Activated T-helper 9 cell treated with anti-CD3 and anti-CD28 coated beads, Interleukin-2, amount 50 U/mL, for 16 hours (primary cell): ENCODE measurements at places on chromosomes 11 and 22.

- no peak for DNase-seq
These were observed 5.1 kb upstream of the APLP2 start for GRCh38 chr11:130064596-130064995.

DNA sequence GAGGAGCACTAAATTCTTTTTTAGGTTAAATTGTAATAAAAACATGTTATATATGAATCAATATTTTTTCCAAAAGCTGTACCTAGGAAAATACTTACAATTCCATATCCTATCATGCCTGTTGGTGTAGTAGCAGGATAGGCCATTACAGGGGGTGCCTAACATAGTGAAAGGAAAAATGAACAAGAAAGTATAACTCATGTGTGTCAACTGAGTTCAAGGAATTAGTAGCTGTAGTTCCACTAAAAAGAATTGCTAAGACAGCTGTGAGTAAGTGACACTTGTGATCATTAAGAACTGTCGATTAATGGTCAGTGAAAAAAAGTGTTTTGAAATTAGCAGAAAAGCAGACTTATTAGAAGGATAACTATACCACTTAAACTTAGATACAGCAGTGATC, 92.4 kb downstream of the PICALM start:
- DNase-seq, result no peak

- no peak for DNase-seq
These were observed 55.4 kb downstream of the CDON start for GRCh38 chr11:126007238-126007637.

GRCh38 chr11:71188886-71189767, 63.2 kb downstream of the SHANK2 start:
- no peak for DNase-seq

GRCh38 chr11:77085652-77086051, 17.0 kb upstream of the OMP start:
- no peak for DNase-seq

GRCh38 chr11:70796648-70797227, 398.4 kb downstream of the CTTN start:
- DNase-seq, result no peak

DNA sequence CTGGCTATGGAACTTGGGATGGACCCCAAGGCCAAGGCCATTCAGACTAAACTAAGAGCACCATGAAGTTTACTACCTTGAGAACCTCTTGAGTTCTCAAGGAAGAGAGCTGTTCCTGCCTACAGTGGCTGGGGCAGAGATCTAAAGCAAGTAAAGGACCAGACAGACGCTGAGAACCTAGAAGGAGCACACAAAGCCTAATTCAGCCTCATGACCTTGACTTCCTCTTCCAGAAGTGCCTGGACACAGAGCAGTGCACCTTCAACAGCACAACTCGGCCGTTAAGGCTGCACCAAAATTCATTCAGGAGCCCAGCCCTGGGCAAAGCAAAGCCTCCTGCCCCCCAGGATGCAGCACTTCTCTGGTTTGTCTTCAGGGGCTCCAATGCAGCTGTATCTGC, 82.9 kb upstream of the AKIP1 start:
- no peak for DNase-seq

GRCh38 chr11:78078218-78079167, 1.2 kb downstream of the NDUFC2 start:
- no peak for DNase-seq

DNA sequence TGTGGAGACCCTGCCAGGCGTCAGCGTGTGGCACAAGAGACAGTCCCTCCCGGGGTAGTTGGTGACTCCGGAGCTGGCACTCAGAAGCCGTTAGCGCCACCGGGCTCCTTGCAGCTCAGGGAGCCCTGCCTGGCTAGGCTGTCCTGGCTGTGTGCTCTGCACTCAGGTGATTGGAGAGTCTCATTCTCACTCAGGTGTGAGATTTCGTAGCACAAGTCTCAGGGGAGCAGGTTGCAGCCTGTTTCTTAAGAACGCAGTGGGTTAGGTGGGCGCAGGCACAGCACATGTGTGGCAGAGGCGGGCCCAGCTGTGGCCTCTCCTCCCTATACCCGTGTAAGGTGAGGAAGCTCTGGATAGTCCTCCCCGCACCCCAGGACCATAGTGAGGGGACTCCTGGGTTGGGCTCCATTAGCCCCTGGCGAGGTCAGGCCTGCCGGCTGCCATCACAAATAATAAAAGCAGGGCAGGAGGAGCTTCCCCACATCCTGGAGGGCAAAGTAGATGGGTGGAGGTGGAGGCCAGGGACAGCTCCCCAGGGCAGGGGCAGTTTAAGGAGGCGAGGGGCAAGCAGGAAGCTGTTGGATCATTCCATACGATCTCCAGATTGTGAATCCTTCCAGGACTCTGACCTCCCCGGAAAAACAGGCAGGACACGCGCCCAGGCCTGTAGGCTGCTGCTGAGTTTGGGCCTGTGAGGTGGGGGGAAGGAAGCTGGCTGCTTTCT, 39.4 kb downstream of the SBF1 start:
- no peak for DNase-seq

- DNase-seq, result no peak
These were observed 43.6 kb downstream of the TSPAN18 start for GRCh38 chr11:44770401-44770800.

GRCh38 chr22:39327995-39328754, 8.8 kb upstream of the RPL3 start:
- no peak for DNase-seq

- peak; percentile 21 for DNase-seq
These were observed 4.2 kb downstream of the MYRF start for GRCh38 chr11:61756452-61757212.

DNA sequence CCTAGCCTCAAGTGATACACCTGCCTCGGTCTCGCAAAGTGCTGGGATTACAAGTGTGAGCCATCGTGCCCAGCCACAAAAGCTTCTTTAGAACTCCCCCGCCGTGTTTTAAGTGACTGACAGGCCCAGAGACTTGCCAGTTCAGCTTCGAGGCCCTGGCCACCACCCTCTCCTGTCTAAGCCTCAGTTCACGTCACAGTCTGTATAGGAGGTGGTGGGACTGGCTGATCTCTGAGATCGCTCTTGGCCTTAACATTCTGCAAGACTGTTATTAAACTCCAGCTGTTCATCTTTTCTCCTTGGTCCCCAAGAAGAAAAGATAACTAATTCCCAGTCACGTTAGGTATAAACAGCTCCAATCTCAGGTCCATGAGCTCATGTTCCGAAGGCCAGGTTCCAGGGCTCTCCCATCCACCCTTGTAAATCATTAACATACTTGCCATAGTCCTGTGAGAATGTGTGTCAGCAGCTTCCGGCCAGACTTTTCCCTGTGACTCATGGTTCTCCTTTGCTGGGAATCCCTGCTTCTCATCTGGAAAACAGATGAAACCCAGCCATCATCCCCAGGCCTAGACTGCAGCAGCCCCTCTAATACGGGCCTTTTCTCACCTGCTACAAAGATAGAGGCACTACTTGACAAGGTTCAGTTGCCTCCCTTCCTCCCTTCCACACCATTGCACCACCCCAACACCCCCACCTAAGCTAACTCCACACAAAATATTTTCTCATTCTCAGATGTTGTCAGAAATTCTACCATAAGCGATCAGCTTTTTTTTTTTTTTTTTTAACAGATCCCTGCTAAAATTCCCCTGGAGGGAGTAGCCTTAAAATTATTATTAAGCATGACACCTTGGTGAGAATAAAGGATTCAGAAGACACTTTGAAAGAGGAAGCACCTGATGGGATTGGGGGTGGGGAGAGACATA, 5.6 kb upstream of the KIAA0930 start:
- DNase-seq, result no peak

DNA sequence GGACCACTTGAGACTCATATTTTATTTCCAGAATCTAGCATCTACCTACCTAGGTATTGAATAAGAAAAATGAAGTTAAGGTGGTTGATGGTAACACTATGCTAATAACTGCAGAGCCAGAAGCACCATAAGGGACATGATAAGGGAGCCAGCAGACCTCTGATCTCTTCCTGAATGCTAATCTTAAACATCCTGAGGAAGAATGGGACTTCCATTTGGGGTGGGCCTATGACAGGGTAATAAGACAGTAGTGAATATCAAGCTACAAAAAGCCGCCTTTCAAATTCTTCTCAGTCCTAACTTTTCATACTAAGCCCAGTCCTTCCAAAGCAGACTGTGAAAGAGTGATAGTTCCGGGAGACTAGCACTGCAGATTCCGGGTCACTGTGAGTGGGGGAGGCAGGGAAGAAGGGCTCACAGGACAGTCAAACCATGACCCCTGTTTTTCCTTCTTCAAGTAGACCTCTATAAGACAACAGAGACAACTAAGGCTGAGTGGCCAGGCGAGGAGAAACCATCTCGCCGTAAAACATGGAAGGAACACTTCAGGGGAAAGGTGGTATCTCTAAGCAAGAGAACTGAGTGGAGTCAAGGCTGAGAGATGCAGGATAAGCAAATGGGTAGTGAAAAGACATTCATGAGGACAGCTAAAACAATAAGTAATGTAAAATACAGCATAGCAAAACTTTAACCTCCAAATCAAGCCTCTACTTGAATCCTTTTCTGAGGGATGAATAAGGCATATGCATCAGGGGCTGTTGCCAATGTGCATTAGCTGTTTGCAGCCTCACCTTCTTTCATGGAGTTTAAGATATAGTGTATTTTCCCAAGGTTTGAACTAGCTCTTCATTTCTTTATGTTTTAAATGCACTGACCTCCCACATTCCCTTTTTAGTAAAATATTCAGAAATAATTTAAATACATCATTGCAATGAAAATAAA, 2.1 kb downstream of the HBB start:
- DNase-seq, result no peak

DNA sequence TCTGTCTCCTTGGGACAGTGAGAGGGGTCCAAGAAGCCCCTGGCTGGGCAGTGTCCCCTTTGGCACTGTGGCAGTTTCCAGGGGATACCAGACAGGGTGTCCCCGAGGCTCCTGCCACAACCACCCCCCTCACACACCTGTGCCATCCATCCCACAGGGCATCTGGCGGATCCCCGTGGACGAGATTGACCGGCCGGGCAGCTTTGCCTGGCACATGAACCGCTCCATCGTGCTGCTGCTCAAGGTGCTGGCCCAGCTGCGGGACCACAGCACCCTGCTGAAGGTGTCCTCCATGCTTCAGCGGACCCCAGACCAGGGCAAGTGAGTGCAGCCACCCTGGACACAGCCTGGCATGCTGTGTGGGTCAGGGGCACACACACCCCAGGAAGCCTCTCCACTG, 17.0 kb upstream of the SUSD2 start:
- no peak for DNase-seq

DNA sequence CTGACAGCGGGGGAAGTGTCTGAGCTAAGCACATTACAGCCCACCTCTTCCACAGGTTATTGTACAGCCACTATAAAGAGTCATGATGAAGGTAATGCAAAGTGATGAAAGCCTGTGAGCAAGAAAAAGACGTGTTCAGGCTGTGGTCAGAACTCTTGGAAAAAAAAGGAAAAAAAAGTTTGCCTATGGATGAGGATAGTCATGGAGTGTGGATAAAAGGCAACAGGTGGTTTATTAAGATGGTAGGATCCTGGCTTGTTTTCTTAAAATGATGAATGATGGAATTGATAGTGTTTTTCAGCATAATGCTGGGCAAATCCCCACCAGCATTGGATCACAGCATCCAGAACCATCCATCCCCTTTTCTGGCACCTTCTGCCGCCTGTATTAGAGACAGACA, 23.1 kb downstream of the UPB1 start:
- no peak for DNase-seq

- no peak for DNase-seq
These were observed 3.7 kb upstream of the MIEF1 start for GRCh38 chr22:39498368-39498767.

DNA sequence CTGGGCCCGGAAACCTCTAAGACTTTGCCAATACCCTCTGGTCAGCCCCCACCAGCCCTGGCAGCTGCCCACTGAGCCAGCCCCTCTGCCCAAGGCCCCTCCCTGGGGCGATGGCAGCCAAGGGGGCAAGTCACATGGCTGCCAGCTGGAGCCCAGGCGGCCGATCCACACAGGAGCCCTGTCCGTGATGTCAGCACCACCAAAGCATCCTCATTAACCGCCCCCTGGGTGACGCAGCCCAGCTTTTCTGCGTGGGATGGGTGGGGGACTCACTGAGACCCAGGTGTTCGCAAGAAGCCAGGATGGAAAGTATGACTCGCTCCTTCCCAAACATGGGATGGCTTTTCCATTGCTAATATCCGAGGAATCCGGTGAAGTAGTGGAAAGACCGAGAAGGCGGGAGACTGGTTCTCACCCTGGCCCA, 46.6 kb upstream of the WNT7B start:
- DNase-seq, result no peak

DNA sequence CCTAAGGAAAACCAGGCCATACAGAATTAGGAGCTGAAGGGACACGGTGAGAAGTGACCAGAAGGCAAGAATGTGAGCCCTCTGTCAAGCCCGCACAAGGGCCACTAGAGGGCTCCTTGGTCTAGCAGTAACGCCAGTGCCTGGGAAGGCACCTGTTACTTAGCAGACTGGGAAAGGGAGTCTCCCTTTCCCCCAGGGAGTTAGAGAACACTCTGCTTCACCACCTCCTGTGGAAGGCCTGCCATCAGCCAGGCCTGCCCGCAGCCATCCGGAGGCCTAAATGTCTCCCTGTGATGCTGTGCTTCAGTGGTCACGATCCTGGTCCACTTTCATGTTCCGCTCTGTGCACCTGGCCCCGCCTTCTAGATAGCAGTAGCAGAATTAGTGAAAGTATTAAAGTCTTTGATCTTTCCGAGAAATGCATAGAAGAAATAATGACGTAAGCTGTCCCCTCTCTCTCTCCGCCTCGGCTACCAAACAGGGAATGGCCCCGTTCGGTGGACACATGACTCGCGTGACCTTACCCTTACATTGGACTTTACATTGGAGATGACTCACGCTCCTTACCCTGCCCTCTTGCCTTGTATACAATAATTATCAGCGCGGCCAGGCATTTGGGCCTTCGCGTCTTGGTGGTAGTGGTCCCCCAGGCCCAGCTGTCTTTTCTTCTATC, 10.7 kb upstream of the GSTP1 start:
- DNase-seq, result peak; percentile 16
